ENCODE measurements at places on chromosomes 11 and 22.

DNA sequence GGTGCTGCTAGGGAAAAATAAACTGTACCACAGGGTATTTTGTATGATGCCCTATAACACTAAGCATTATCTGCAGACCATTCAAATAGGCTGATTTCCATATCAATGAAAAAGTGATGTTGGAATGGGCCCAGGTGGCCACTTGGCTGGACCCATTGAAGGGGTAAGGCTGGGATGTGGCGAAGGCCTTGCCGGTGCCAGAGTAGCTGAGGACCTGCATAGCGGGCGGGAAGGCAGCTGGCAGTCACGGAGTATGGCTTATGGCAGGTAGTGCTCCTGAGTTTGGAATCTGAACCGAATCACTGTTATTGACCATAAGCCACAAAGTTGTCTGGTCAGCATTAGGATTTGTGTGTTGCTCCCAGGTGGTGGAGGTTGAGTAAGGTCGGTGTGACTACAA, 131.0 kb downstream of the MICAL2 start:
- DNase-seq, result no peak

GRCh38 chr11:111355956-111356659, 23.0 kb downstream of the POU2AF1 start:
- DNase-seq, result no peak

DNA sequence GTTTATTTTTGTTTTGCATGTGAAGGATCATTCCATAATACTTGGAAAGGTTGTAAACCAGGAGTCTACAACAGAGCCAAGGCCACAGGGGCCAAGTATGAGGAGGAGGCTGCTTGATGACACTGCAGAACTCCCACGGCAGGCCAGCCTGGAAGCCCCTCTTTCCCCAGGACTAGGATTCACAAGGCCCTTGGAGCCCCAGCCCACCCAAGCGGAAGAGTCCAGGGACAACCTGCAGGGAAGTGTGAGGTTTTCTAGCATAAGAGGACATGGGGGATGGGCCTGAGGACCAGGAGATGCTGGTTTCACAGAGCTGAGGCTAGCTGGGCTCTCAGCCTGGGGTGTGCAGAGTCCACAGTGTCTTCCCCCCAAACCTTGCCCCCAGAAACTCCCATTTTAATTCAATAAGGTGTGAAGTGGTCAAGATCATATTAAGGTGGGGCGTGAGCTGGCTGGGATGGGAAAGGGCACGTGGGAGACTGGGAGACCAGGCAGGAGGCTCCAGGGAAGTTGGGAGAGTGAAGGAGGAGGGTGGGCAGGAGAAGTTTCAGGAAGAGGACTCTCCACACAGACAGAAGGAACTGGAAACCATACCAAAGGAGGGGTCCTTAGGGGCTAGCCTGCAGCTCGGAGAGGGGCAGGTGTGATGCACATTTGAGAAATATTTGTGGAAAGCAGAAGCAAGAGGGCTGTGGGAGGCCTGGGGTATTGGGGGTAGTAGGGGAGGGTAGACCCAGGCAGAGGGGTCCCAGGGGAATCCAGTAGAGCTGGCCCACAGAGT, 12.4 kb downstream of the GNAZ start:
- no peak for DNase-seq

- DNase-seq, result no peak
Observed at GRCh38 chr11:12693094-12693478, 18.9 kb downstream of the TEAD1 start.

- DNase-seq, result no peak
Observed at GRCh38 chr11:7609521-7609920, 63.8 kb downstream of the CYB5R2 start.

- DNase-seq, result no peak
Observed at GRCh38 chr22:45903355-45904135, 73.4 kb downstream of the WNT7B start.

GRCh38 chr11:67265633-67266448, 432 bp upstream of the GRK2 start:
- DNase-seq, result peak; percentile 87

GRCh38 chr11:120548682-120549209, 37.2 kb downstream of the GRIK4 start:
- no peak for DNase-seq

- DNase-seq, result no peak
Observed at GRCh38 chr11:117671370-117671769, 125.6 kb downstream of the DSCAML1 start.

- DNase-seq, result no peak
Observed at GRCh38 chr11:94849839-94850238, 81.7 kb downstream of the AMOTL1 start.

DNA sequence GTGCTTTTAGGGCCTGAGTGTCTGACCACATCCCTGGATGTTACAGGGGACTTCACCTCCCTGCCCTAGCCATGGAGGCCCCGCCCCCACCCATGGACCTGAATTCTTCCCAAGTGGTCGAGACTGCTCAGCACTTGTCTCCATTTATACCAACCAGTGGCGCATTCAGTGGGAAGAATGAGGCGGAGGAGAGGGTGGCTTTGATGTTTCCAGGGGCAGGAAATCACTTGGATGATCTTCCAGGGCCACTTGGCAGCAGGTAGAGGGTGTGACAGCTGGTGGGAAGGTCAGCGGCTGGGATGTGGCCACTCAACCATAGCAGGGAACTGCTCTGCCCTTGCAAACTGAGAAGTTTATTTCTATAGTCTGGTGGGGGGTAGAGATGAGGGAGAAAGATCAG, 155.1 kb upstream of the BLID start:
- DNase-seq, result no peak

DNA sequence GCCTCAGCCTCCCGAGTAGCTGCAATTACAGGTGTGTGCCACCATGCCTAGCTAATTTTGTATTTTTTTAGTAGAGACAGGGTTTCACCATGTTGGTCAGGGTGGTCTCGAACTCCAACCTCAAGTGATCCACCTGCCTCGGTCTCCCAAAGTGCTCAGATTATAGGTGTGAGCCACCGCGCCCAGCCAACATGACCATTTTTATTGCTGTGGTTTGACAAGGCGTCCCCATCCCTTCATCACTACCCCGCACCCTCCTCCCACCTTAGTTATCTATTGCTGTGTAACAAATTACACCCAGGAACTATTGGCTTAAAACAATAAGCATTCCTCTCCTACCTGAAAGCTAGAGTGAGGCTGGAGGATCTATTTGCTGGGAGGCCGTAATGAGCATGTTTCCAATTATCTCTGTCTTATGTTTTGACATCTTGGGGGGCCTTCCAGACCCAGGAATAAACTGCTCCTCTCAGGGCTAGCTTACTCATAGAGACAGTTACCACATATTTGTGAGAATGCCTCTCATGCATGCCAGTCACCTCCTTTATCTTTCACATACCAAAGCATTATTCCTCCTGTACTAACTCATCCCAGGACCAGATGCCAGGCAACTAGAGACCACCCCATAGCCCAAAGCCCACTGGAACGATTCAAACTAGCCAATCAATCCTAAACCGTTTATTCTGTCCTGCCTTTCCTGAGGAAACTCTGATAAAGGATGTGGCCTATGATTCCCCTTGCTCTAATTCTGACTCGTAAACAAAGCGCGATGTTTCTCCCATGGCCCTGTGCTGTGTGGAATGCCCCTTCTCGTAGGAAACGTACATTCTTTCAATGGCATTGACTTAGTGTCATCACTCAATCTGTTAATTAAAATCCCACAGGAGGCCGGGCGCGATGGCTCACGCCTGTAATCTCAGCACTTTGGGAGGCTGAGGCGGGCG, 19.4 kb downstream of the SNU13 start:
- DNase-seq, result no peak

DNA sequence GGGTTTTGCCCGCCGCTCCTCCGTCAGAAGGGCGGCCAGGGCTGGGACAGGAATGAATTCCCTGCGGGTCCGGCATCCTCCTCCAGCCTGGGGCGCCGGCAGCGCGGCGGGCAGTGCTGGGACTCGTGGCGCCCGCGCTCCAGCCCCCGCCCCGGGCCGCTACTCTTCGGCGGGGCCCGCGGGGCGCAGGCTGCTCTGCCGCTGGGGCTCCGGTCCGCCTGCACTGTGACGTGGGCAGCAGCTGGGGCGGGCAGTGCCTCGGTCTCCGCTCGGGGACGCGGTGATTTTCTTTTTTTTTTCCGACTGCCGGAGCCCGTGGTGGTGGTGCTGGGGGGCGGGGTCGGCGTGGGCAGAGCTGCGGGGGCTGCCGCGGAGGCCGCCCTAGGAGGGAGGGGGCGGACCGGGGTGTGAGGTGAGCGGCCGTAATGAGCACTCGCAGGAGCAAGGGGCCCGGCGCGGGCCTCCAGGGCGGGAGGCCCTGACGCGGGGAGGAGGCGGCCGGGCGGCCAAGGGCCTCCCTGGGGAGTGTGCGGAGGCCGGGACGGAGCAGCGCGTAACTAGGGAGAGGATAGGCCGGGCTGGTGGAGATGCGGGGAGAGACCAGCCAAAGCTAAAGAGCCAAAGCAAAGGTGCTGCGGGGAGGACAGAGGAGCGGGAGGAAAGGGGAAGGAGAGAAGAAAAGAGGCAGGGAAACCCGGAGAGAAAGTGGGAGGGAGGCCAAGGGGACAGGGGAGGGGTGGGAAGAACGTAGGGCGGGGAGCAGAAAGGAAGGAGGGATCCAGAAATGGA, 73.3 kb upstream of the ZBED5 start:
- DNase-seq, result peak; percentile 52

DNA sequence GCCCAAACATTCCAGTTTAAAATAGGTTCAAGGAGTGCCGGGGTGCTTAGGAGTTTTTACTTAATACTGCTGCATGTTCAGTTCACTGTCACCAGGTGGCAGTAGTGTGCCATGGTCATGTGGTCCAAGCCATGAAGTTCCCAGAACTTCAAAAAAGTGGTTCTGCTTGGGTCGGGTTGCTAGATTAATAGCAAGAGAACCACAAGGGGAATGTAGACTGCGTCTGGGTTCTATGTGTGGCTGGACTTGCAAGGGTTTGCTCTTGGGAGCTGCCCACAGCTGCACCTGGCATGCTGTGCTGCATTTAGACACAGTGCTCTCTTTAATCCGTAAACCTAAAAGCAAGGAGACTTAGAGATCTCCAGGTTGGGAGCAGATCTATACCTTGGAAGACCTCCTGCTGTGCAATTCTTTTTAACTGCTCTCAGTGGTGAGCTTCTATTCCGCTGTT, 6.5 kb upstream of the SPON1 start:
- peak; percentile 44 for DNase-seq

DNA sequence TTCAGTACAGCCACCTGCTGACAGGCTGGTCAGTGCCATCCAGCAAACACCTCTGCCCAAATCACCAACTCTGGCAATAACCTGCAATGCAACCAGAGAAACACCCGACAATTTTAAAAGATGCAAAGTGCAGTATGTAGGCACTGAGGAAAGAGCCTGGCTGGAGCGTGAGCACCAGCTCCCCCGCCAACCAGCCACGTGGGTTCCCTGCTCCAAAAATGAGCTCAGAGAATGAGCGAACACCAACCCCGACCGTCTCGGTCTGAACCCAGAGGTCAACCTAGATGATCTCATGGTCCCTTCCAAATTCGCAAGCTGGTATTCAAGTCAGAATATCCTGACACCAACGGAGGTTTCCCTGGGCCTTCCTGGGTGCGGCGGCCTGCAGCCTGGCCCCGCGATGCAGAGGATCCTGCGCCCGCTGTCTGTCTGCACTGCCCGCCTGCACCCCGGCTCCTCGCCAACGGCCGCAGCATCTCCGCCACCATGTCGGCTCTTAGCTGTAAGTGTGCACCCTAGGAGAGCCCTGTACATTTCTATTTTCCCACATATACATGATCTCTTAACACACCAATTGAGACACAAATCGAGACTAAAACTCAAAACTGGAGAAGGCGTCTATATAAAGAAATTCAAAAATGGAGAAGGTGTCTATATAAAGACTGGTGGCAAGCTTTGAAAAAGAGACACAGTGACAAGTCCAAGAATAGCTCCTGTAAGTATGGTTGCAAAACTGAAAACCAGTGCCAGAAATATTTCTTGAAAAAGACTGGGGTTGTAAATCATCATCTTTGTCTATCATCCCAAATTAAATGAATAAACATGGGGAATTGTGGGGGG, 22.8 kb downstream of the TMEM184B start:
- DNase-seq, result no peak

GRCh38 chr22:27311698-27312550, 489.6 kb downstream of the MN1 start:
- DNase-seq, result no peak

GRCh38 chr22:41801147-41801819, 804 bp downstream of the CCDC134 start:
- no peak for DNase-seq

DNA sequence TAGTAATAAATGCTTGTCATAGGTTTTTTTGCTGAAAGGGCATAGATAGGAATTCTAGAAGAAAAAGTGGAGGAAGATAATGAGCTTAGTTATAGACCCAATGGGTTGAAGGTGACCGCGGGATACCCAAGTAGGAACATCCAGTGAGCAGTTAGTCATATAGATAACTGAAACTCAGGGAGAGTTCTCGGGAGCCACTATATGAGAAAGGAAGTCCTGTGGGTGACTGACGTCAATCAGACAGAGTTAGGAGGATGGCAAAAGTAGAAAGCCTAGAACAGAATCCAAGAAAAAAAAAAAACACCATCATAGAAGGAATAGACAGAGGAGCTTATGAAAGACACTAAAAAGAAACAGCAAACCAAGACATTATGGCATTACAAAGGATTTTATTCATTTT, 1.6 kb upstream of the CNGA4 start:
- no peak for DNase-seq

DNA sequence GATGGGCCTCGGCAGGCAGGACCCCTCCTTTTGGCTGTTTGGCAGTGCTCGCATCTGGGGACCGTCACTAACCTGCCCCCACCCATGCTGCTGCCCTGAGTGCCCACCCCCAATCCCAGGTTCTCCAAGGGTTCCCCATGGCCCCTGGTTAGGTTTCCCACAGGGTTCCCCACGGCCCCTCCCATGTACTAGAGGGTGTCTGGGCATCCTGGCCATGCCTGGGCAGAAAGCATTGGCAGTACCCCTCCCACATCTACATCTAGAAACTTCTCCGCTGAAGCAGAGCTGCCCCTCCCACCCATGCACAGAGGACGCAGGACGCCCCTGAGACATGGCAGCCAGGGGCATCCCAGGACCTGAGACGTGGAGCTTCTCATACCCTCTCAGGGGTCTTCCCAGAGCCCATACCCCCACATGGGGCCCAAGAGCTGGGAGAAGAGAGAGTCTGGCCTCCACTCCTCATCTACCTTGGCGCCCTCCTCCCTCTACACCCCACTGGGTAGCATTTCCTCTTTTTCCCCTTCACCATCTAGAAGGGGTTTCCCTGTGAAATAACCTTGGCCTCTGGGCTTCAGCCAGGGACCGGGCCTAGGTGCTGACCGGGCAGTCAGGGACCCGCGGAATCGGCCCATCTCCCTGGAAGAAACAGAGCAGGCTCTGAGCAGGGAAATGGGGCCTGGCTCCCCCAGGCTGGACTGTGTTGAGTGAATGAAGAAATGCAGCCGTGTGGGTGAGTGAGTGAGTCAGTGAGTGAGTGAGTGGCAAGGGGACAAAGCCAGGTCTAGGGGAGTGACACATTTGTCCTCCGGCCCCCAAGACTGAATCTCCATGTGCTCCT, 987.3 kb downstream of the BRD1 start:
- DNase-seq, result no peak

GRCh38 chr22:43812890-43813289, 785 bp upstream of the EFCAB6 start:
- no peak for DNase-seq

DNA sequence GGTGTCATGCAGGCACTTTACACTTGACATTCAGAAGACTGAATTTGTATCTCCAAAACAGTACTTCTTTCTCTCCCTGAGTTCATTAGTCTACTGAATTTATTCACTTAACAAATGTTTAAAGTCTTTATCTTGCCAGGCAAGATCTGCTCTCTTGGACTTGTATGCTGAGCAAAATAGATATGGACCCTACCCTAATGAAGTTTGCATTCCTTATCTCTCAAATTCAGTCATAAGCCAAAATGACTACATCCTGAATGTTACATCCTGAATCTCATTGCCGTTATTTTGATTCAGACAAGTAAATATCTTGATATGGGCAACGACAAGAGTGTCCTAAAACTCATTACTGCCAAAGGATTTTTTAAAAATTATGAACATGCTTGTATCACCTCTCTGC, 29.7 kb downstream of the FAR1 start:
- no peak for DNase-seq
